Effector memory CD8-positive, alpha-beta T cell (primary cell): ENCODE measurements at places on chromosomes 3 and 15.
A peak's percentile ranks its signal among the peaks of the same experiment; 100 is the strongest.

DNA sequence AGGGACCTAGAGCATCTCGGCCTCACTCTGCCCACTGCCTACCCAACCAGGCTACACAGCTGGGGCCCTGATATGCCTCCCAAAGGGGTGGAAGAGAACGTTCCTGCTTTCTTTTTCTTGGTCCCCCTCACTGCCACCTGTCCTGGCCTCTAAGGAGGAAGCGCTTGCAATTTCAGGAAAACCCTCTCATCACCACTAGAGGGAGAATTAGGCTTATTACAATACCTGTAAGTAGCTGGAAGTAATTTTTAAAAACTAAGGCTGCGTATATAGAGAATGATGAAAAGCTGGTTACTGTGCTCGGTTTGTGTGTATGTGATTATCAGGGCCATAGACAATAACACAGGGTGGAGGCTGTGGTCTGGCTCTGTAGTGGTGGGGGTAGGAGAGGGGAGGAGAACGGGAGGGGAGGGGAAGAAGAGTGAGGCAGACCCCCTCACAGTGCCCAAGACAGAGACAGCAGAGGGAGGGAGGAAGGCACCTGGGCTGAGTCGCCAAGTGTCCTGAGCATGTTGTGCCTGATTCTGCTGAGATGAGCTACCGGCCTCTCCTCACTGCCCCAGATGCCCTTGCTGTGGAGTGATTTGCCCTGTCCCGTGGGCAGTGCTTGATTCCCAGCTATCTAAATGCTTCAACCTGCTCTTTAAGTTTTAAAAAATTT lies 3.3 kb downstream of the GABRG3 start:
- no peak for DNase-seq

GRCh38 chr3:112746675-112747280 lies 99.9 kb downstream of the CD200R1L start:
- no peak for DNase-seq

DNA sequence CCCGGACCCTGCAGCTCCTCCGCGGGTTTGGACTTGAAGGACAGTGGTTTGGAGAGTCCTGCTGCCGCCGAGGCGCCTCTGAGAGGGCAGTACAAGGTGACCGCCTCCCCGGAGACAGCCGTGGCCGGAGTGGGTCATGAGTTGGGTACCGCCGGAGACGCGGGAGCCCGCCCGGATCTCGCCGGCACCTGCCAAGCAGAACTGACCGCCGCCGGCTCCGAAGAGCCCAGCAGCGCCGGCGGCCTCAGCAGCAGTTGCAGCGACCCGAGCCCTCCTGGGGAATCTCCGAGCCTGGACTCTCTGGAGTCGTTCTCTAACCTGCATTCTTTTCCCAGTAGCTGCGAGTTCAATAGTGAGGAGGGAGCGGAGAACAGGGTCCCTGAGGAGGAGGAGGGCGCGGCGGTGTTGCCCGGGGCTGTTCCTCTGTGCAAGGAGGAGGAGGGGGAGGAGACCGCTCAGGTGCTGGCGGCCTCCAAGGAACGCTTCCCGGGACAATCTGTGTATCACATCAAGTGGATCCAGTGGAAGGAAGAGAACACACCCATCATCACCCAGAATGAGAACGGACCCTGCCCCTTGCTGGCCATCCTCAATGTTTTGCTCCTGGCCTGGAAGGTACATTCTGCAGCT lies 634 bp downstream of the MINDY2 start:
- no peak for DNase-seq

- no peak for DNase-seq
Measured at GRCh38 chr15:100337096-100338044, 4.4 kb downstream of the ADAMTS17 start.

DNA sequence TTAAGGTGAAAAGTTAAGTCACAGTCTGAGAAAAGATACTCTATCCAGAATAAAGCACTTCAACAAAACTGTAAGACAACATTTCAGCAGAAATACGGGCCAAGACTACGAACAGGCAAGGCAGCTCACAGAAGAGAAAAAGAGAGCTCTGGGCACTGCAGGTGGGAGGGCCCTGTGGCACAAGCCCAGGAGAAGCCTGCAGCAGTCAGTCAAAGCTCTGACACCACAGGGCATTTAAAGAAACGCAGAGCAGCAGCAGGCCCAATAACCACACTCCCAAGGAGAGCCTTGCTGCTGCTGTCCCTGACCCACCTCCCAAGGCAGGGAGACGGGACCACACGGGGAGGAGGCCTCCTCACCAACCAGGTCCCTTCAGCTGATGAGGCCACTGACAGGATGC lies 19.2 kb downstream of the CHSY1 start:
- no peak for DNase-seq

DNA sequence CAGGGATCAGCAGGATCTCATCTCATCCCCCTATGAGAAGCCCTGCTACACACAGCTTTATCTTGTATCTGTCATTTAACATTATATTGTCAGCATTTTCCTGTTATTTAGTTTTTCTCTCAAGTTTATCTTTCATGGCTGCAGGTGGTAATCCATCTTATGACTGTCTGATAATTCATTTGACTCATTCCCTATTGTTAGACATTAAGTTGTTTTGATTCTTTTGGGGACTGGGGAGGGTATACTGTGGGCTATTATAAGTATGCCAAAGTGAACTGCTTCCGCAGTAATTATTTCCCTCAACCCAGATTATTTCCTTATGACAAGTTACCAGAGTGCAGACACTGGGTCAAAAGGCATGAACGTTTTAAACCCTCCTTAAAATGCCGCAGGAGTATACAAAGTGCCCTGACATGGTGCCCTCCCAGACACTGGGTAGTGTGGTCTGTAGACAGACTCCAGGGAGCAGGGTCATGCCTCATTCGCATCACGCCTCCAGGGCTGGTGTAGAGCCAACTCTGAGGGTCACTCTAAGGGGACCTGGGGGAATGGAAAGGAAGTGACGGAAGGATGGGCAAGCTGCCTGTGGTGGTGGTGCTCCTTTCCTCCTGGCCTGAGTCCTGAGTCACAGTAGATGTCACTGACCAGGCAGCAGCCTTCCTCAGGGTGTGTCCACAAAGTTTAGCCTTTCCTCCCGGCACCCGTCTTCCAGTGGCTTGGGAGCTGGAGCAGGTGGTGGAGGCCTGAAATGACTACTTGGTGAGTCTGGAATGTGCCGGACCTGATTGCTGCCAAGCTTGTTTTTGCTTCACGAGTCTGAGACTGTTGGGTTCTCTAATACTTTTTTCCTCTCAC lies 11.6 kb downstream of the GPR160 start:
- no peak for DNase-seq

- DNase-seq = no peak
Measured at GRCh38 chr3:118987477-118987876, 47.2 kb downstream of the IGSF11 start.

DNA sequence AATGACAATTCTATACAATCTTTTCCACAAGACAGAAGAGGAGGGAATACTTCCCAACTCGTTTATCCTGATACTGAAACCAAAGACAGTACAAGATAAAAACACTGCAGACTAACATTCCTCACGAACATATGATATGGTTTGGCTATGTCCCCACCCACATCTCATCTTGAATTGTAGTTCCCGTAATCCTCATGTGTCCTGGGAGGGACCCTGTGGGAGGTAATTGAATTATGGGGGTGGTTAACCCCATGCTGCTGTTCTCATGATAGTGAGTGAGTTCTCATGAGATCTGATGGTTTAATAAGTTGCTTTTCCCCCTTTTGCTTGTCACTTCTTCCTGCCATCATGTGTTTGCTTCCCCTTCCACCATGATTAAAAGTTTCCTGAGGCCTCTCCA lies 83.9 kb upstream of the PROK2 start:
- DNase-seq = no peak

GRCh38 chr15:90760661-90761232 lies 43.6 kb downstream of the BLM start:
- DNase-seq = no peak

DNA sequence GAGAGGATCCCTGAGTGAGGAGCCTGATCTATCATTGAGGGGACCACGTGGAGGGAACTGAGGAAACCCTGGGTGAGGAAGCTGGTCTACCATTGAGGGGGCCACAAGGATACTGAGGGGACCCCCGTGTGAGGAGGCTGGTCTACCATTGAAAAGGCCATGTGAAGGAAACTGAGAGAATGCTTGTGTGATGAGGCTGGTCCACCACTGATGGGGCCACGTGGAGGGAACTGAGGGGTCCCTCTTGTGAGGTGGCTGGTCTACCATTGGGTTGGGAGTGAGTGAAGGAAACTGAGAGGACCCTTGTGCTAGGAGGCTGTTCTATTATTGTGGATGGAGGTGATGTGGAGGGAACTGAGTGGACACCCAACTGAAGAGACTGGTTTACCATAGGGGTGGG lies 161.3 kb downstream of the FBLN2 start:
- no peak for DNase-seq

DNA sequence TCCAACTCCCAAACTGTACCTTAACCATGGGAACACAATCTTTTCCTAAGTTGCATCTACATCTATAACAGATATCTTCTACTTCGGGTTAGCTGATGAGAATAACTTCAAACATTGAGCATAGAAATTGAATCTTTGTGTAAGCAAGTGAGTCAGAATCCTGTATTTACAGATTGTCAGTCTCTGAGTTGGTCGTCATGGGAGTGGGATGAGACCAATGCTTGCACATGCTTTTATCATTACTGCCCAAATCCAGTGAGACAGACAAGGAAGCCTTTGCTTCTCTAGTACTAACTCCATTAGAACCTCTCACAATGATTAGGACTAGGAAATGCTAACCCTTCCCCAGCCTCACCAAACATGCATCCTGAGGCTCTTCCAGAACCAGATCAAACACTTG lies 587.1 kb upstream of the ZNF717 start:
- no peak for DNase-seq

DNA sequence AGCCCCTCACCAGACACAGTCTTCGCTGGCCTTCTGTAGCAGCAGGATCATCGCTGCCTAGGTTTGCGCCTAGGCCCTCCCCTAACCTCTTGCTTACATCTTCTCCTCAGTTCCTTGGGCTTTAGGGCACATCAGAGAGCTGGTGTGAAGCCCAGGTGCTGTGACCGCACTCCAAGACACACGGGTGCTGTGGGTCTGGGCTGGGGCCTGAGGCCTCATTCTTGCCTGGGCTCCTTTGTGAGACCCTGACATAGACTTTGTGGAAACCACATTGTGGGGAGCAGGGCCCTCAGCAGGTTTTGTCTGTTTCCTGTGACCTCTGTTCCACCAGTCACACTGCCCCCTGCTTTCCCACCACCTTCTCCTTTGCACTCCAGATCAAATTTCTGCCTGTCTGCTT lies 8.0 kb downstream of the AMIGO3 start:
- DNase-seq = no peak

DNA sequence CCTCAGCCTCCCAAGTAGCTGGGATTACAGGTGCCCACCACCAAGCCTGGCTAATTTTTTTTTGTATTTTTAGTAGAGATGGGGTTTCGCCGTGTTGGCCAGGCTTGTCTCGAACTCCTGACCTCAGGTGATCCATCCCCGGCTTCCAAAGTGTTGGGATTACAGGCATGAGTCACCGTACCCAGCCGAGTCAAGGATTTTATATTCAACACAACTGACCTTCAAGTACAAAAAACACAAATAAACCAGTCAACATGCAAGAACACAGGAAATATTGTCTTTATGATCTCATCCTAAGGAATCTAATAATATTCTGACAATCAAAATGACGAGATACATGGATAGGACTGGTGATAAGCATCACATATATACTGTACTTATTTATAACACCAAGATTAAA lies 37.9 kb downstream of the TJP1 start:
- no peak for DNase-seq

DNA sequence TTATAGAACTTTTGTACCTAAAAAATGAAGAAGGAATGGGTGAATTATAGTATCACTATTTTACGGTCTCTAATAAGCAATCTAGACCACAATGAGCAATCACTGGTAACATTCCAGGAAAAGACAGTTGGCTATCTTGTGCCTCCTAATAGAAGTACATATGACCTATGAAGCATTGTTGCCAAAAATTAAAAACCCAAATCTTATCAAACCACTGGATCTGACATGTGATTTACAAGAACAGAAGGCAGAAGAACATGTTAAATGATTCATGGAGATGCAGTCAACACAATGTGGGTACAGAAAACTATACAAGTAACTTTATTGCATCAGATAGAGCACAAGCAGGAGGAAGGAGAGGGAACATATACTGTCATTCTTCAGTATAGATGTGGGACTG lies 14.5 kb upstream of the HYKK start:
- no peak for DNase-seq

GRCh38 chr3:178087376-178087775 lies 448.9 kb upstream of the KCNMB2 start:
- DNase-seq = no peak

DNA sequence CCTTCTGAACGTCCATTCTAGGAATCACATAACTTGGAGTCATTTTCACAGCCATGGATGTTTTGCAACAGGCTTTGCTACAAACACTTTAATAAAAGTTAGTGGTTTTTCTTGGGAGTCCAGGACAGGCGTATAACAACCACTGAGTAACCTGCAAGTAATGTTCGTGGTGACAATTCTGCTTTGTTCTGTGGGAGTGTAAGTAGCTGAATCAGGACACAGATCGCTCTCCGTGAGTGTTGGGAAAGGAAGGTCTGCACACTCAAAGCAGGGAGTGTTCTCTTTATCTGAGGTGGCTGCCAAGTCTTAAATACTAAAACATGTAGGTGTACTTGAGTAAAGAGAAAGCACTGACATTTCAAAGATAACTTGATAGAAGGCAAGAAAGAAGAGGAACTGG lies 7.9 kb upstream of the BNC1 start:
- DNase-seq = no peak

DNA sequence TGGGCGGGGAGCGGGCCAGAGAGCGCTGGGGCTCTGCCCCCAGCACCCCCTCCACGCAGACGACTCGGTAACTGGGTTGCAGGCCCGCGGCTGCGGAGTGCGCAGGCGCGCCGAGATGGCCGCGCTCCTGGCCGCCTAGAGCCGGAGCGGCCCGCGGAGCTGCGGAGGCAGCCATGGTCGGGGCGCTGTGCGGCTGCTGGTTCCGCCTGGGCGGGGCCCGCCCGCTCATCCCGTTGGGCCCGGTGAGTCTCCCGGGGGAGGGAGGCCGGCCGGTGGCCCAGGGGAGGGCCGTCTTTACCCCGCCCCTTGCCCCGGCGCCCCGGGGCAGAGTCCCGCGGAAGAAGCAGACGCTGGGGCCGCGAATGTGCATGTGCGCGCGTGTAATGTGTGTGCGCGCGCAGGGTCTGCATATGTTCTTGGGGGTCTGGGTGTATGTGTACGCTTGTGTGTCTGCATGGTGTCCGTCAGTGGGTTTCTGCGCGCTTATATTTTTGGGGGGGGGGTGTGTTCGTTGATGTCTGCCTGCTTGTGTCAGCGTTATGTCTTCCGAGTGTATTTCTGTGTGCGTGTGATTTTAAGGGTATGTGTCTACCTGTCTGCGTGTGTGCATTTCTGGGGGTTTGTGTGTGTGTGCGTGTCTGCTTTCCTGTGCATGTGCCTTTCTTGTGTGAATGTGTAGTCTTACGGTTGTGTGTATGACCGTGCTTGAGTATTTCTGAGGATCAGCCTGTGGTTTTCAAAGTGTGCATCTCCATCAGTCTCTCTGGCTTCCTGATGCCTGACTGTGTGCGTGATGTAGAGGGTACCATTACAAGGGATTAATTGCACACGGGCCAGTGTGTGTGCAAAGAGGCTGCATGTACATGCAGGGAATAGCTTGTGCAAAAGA lies at the start of gene ABHD14A:
TSS of gene ABHD14A (plus strand) at position 102 of the 889 bp plus-strand sequence. CDS start at position 174, 72 bp downstream.
- peak; percentile 72 for DNase-seq

GRCh38 chr3:88343264-88343663 lies 193.5 kb downstream of the C3orf38 start:
- no peak for DNase-seq
